ENCODE measurements at places on chromosomes 5 and 9.

DNA sequence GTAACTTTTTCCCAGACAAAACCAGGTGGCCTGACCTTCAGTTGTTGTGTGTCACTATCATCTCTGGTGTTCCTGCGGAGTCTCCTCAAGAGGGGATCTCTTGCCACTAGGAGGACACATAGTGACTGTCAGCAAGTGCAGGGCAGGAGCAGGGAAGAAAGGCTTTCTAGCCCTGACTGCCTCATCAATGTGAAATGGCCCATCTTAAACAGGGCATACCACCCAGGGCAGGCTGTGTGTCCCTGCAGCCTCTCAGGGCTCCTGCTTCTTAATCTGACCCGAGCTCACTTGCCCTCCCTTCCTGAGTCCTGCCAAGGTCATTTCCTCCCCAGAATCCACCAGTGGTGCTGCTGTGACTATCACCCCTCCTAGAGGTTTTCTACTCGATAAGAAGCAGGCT lies 57.4 kb upstream of the SIMC1 start:
- DNase-seq = no peak

- DNase-seq = no peak
Measured at GRCh38 chr5:11719888-11720481, 184.3 kb downstream of the CTNND2 start.

- no peak for DNase-seq
Measured at GRCh38 chr5:66609615-66610014, 13.4 kb downstream of the MAST4 start.

DNA sequence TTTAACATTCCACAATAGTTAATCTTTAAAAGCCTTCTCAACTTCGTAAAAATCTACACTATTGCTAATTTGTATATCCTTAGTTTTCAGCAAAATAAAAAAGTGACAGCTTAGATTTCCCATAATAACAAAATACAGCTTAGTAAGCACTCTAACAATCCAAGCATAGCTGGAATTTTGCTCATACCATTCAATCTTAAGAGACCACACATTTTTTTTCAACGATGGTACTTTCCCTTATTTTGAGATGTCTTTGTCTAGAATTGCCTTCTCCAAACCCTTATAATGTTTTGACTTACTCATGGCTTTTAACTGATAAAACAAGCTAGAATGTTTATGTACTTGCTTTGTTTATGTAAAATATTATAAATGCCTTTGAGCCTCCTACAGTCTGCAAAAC lies 65.6 kb downstream of the HOMER1 start:
- DNase-seq = no peak

DNA sequence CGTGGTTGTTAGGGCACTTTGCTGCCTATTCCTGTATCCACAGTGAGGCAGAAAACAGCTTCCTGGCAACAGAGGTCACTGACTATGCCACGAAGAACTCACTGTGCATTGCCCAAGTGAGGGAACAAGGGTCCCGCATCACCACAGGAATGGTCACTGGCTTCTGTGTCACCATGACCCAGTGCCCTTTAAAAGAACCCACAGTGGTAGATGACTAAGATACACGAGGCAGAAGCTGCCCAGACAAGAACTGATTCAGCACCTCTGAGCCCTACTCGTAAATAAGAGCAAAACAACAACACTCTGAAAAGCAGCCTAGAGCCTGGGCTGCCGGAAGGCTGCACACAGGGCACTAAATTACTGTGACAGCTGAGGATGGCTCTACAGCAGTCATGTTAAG lies 236.6 kb upstream of the RASEF start:
- DNase-seq = no peak

DNA sequence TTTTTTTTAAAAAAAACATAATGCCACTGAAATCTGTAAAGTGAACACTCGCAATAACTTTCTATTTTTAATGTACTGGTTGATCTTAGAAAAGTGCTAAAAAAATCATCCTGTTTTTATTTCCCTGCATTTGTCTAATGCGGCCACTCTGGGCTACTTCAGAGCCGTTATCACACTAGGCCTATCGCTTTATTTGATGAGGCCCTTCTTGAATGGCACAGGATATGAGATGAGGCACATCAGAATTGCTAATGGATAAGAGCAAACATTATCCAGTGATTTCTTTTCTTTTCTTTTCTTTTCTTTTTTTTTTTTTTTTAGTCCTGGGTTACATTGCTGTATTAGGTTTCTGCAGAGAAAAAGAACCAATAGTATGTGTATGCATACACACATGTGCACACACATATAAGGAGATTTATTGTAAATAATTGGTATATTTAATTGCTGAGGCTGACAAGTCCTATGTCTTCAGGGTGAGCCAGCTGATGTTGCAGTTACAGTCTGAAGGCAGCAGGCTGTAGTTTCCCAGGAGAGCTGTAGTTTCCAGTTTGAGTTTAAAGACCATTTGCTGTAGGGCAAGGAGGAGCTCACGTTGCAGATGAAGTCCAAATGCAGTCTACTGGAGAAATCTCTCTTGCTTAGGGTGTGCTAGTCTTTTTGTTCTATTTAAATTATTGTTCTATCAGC lies 391.7 kb downstream of the MED10 start:
- DNase-seq = no peak

Data from stimulated activated CD8-positive, alpha-beta memory T cell treated with anti-CD3 and anti-CD28 coated beads, Interleukin-7, amount 100 ng/mL, for 4 hours (primary cell).